ENCODE measurements at places on chromosomes 16 and 17.

DNA sequence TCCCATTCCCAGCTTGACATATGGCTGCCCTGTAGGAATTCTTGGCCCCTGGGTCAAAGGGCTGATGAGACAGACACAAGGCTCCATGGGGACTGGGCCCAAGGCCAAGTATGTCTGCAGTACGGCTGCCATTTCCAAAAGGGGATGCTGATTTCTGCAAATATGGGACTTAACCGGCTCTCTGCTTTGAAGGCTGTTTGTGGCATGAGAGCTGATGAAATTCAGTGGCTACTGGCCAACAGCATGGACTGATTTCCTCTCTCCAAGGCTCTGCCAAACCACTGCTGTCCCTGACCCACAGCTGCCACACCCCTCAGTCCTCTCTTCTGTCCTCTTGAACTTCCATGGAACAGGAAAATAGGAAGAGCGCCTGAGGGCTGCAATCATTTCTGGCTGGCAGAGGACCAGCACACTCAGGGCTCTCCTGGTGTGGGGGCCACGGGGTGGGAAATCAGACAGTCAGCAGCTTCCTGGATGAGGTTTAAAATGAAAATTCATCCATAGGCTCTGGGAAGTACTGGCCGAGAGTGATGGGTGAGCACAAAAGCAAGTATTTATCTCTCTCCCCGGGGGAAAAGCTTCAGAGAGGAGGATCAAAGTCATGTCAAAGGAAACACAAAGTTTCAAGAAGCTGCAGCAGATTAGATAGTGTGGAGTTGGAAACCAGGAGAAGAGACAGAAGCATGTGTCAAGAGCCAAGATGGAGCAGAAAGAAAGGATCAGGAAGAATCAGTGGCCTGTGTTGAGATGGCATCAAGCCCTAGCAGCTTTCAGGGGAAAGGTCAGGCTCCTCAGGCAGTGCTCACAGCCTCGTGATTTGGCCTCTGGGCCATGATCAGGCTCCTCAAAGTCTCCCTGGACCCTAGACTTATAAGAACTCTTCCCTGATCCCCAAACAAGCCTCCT is 64.1 kb upstream of the SREBF1 start:
- DNase-seq = peak; percentile 94

DNA sequence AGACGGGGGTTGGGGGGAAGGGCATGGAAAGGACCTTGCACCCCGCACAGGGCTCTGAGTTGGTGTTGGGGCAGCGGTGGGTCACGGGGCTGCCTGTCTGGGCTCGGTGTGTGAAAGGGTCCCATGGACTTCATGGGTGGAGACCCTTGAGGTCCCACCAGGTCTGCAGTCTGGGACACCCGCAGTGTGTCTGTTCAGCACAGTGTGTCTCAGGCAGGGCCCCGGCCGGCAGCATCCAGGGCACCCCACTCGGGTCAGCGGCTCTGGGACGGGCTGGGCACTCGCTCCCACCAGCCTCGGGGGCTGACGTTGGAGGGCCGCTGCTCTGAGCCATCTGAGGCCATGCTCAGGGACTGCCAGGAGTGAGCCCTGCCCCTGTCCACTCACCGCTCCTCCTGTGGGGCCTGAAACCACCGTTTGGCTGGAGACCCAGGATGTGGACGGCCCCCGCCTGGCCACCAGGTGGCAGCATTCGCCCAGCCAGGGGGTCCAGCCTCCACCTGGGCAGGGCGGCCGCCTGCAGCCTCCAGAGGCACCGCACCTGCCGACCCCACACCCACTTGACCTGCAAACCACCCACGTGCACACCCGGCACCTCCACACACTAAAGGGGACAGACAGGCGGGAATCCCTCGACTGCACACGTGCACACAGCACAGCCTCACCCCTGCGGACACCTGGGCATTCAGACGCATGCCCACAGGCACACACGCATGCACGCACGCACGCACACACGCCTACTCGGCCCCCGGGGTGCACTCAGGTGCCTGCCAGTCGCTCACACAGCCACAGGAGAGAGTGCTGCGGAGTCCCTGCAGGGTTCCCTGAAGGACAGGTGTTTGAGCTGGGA is 10.1 kb upstream of the ZFPM1 start:
- peak; percentile 85 for DNase-seq

- no peak for DNase-seq
These were observed 27.8 kb downstream of the COG4 start for GRCh38 chr16:70495425-70496182.

DNA sequence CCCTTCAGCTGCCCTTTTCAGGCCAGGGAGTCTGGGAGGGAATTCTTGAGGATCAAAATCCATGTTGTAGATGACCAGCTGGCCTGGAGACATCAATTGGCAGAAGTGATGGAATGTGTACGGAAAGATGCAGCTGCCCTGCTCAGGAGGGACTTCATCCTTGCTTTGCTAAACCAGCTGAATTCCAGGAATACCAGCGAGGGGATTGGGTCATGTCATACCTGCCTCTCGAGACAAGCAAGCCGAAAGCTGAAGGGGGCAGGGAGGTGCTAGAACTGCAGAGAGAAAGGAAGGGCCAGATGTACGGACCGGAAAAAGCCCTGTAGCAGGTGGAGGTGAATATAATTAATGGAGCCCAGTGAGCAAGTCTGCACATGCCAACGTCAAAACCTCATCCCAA is 25.6 kb upstream of the NTN1 start:
- DNase-seq = no peak

DNA sequence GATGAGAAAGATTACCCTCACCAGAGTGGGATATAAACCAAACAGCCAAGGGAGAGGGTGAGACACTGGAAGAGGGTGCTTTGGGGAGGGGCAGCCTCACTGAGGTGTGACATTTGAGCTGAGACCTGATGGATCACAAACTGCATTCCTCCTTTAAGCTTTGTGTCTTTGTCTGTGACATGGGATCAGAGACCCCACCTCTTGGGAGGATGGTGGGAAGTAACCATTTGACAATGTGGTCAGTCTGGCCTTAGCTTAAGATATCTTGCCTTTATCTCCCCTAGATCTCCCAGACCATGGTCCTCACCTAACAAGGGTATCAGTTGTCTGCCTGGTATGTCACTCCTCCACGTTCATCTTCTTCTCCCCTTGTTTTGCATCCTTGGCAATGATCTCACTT is 163.4 kb downstream of the SHISA9 start:
- DNase-seq = no peak

GRCh38 chr17:44541884-44542581 is 15.3 kb upstream of the FZD2 start:
- no peak for DNase-seq

- no peak for DNase-seq
These were observed 123.1 kb upstream of the MAF start for GRCh38 chr16:79723583-79724168.

- no peak for DNase-seq
These were observed 336.9 kb downstream of the CDH13 start for GRCh38 chr16:82963653-82964052.

- no peak for DNase-seq
These were observed 6.8 kb upstream of the AKAP1 start for GRCh38 chr17:57078274-57078673.

DNA sequence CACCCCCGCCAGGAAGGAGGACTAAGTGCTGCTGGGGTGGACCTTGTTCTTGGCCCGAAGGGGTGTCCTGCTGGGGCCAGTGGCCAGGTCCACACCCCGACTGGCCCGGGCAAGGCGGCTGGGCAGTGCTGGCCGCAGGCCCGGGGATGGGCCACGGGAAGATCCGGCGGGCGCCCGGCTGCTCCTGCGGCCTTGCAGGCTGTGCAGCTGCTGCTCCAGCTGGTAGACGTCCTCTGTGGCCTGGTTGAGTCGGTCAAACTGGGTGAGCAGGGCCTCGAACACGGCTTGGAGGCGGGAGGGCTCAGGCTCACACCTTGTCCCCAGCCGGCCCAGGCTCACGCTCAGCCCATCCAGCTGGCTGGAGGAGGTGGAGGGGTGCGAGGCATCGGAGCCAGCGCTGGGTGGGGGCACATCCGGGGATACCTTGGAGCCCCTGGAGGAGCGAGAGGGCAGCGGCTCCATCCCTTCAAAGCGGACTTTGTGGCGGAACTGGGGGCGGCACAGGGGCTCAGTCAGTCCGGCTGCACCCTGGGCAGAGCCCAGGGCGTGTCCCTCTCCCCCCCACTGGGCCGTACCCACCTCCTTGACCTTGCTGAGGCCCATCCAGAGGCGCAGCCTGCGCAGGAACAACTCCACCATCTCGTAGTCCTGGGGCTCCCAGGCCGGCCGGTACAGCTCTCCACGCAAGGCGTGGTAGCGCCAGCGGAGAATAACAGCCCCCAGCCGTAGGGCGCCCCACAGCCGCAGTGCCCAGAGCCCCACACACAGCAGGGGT is 42.1 kb downstream of the TSC2 start:
- no peak for DNase-seq

DNA sequence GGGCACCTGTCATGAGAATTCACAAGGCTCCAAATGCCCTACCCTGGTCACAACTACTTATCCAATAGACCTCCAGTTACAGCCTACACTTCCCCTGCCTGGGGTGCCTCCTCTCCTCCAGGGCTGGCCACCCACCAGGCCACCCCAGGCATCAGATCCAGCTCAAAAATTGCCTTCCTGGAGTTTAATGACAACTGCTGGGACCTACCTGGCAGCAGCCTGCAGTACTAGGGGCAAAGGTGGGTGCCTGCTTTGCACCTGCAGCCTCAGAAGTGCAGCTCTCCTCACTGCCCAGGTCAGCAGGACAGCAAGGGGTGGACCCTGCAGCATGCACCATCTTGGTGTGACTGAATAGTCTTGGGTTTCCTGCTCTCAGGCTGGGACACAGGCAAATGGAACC is 3.6 kb downstream of the GP1BA start:
- DNase-seq = no peak

DNA sequence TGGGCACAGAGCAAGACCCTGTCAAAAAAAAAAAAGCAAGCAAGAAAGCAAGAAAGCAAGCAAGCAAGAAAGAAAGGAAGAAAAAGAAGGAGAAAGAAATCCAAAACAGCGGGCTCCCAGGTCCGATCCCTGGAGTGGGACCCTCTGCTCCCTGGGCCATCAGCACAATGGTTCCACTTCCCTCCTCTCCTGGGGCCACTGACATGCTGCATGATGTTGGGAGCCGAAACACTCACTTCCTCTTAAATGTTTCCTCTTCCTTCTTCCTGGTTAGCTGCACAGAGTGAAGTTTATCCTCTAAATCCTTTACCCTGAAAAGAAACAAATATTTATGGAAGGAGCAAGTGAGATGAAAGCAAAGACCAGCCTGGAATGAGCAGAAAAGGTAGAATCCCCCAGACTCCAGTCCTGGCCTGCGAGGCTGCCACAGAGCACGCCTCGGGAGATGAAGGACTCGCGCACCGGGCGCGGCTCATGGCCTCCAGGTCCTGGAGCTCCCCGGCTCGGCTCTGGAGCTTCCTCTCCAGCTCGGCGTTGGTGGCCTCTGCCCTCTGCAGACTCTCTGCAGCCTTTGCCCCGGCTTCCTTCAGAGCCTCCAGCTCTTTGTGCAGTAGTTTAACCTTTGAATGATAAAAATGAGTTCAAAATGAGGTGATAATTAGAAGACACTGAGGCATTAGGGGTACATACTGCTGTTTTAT is 19.0 kb downstream of the CCDC57 start:
- no peak for DNase-seq

DNA sequence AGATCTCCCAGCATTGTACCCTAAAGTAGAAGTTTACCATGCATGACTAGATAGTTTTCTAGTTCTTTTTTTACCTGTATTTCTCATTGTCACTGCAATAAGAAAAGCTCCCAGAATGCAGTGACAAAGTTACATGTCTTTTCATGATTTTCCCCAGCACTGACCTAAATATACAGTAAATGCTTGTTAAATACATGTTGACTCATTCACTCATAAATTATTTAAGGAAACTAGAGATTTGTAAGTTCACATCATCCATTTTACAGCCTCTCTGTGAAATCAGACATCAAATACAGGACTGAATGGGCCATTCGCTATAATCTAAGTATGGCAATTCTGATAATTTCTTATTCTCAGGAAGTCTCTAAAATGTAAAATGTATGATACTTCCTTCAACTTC is 258.9 kb upstream of the AXIN2 start:
- no peak for DNase-seq

GRCh38 chr16:20734056-20734455 is 7.6 kb downstream of the THUMPD1 start:
- no peak for DNase-seq

DNA sequence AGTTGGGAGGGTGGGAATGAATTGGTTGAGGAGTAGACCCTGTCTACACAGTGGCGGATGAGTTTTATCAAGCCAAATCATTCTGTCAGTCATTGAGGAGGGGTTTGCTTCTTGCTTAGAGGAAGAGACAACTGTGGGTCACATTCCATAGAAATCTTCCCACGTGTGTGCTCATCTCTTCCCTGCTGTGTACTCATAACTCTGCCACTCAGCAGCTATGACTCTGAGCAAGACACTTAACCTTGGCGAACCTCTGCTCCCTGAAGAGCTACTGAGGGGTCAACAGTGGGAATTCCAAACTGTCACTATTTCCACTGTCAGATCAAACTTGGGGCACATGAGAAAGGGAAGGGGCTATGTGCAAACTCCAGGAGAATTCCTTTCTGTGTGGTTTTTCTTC is 72.6 kb upstream of the COX10 start:
- DNase-seq = no peak

DNA sequence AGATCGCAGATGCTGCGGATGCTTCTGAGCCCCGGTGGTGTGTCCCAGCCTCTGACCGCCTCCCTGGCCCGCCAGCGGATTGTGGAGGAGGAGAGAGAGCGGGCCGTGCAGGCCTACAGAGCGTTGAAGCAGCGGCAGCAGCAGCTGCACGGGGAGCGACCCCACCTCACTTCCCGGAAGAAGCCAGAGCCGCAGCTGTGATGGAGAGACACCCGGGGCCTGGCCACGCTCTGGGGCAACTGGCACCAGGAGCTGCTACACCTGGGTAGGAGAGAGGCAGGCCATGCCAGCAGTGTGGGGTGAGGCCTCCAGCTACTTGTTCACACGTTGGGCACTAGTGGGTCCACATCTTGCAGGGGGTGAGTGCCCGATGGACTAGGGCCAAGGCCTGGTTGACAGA is 6.0 kb downstream of the CCDC137 start:
- no peak for DNase-seq

GRCh38 chr16:56643833-56644232 is 5.4 kb downstream of the MT1A start:
- DNase-seq = no peak

GRCh38 chr17:81543339-81543675 is 8.8 kb downstream of the FAAP100 start:
- DNase-seq = no peak

DNA sequence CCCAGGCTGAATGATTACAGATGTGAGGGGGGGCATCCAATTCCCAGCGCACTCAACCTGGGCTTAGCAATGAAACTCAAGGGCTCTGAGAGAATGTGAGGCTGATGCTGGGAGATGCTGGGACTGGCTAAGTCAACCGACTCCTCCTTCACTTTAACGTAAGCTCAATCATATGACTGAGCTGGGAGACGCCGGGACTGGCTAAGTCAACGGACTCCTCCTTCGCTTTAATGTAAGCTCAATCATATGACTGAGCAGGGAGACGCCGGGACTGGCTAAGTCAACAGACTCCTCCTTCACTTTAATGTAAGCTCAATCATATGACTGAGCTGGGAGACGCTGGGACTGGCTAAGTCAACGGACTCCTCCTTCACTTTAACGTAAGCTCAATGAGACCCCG is 179.4 kb downstream of the VPS53 start:
- no peak for DNase-seq
